H54 (cell line): ENCODE measurements at places on chromosomes 4 and X.

- DNase-seq = no peak
These were observed 41.2 kb upstream of the PDHA2 start for GRCh38 chr4:95798727-95799126.

DNA sequence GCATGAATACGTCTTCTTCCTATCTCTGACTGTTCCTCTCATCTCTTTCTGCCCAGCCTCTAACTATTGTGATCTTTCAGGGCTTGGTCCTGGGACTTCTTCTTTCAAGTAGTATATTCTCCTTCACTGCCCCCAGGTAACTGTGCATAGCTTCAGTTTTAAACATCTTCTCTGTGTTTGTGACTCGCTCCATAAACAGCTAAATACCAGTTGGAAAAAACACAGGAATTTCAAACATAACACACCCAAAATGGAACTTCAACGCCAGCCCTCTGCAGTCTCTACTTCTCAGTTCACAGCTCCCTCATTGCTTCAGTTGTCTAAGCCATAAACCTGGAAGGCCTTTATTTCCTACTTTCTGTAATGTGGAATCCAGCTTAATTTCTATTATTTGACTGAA lies 16.6 kb downstream of the TRIML2 start:
- DNase-seq = peak; percentile 7

- DNase-seq = no peak
These were observed 592.5 kb downstream of the PCDH18 start for GRCh38 chr4:136939781-136940180.

GRCh38 chrX:26138274-26138673 lies at the start of gene MAGEB18:
Gene MAGEB18, plus strand, starts transcription at chrX:26138343. Its CDS starts 643 bp downstream, at chrX:26138986.
- no peak for DNase-seq

DNA sequence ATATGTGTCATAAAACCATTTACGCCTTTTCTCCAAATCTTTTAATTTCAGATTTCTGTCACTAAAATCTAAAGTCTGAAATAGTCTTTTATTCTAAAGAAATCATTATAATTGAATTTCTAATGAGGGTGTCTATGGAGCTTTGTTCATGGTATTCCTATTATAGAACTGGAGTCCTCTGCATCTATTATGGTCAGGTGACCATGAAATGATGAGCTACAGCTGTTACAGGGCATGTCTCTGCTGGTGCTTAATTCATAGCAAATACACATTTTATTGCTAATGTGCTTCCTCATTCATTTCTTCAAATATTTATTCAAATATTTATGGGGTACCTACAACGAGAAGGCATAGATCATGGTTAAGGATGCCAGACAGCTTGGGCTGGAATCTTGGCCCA lies 126.1 kb downstream of the NAA11 start:
- DNase-seq = no peak

- DNase-seq = no peak
These were observed 944 bp downstream of the FUNDC2 start for GRCh38 chrX:155027509-155028066.

GRCh38 chr4:71206763-71207162 lies 132.1 kb upstream of the SLC4A4 start:
- DNase-seq = no peak

DNA sequence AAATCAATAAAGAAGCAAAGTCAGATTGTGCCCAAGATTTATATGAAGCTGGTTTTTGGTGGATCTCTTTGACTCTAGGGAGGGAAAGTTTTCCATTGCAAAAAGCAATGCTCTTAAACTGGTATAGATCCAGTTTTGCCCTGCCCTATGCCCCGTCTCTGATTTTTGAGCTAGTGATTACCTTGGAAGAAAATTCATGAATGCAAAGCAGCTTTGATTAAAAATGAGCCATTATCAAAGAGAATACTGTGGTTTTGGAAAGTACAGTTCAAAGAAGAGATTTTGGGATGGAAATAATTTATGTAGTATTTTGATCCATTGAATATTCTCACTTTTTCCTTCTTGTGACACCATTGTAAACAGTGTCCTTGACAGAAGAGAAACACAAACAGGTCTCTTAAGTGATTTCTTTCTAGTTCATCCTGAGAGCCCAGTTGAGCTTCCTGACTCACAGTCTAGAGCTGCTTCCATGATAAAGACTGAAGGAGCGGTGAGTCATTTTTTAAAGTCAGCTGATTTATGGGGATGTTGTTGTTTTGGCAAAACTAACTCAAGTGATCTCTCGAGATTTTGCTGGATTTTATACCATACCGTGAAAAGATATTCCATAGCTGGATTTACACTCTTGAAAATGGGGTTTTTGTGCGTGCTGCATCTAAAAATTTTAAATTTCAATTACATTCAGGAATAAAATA lies 76.7 kb downstream of the AFF1 start:
- peak; percentile 33 for DNase-seq

DNA sequence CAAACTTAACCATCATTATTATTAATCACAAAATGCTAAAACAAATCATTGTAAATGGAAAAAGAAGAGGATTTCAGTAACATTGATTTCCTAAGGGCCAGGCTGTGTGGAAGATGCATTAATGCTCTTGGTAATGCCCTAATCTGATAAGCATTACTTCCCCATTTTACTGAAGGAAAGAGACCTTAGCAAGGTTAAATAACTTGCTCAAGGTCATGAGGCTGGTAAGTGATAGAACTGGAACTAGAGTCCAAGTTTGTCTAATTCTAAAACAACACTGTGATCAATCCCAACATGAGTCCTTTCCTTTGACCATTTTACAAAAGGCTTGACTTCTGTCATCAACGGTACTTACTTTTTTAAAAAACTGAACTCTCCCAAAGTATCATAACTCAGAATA lies 32.6 kb downstream of the ADAMTS3 start:
- DNase-seq = no peak

GRCh38 chr4:8171266-8171665 lies 12.7 kb upstream of the ABLIM2 start:
- DNase-seq = no peak

DNA sequence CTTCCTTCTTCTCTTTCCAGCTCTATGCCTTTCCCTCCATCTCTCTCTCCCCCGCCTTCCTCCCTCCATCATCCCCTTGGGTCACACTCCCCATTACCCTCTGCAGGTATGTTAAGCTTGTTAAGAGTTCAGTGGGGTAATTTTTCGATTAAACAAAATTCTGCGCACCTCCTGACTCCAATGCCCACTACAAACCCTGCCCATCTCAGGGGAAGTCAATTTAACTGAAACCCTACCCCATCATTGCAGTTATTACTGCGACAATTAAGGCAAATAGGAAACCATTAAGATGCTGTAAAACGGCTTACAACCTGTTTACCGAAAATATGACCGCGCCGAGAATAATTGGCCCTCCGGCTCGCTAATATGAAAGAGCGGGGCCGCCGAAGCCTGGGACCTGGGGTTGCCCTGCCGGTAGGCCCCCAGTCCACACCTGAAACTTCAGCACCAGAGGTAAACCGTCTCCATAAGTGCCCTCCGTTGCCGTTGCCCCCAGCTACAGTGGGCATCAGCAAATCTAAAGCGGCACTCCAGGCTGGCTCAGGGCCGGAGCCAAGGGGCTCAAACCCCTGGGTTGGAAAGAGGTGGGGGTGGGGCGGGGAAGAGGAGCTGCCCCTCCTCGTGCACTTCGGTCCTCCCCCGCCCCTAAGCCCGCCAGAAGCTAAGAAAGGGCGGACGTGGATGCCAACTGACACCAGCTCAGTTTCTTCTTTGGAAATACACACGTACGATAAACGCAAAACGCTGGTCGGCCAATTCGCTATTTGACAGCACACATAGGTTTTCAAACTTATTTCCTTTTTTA lies 4.8 kb downstream of the ARX start:
- DNase-seq = no peak

DNA sequence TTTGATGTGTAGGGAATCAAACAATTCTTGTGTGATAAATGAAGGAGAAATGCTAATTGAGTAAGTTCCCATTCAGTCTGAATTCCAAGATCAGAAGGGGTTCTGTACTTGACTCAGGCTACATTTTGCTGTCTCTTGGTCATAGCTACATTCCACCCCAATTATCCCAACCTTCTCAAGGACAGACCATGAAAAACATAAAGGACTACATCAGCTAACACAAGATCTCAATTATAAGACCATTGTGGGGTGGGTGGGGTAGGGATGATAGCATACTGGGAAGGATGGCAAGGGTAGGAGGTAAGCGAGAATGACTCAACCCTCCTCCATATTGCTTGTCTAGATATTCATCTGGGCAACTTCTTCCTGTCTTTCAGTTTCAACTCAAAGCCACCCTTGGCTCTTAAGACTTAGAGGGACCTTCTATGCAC lies 87.4 kb upstream of the ETNPPL start:
- no peak for DNase-seq

DNA sequence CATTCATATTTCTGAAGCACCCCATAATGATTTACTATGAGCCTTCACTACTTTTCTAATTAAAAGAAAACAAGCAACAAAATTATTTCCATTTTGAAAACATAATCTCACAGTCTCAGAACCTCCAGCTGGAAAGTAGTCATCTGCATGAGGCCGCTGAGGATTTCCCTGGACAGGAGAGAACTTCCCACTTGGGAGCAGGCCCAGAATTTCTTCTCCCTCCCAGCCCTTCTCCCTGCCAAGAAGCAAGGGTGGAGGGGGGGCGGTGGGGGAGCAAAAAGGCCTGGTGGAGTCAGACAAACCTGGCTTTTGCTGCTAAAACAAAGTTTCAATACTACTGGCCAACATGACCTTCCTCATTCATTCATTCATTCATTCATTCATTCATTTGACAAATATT lies 167.3 kb downstream of the PJA1 start:
- DNase-seq = no peak

DNA sequence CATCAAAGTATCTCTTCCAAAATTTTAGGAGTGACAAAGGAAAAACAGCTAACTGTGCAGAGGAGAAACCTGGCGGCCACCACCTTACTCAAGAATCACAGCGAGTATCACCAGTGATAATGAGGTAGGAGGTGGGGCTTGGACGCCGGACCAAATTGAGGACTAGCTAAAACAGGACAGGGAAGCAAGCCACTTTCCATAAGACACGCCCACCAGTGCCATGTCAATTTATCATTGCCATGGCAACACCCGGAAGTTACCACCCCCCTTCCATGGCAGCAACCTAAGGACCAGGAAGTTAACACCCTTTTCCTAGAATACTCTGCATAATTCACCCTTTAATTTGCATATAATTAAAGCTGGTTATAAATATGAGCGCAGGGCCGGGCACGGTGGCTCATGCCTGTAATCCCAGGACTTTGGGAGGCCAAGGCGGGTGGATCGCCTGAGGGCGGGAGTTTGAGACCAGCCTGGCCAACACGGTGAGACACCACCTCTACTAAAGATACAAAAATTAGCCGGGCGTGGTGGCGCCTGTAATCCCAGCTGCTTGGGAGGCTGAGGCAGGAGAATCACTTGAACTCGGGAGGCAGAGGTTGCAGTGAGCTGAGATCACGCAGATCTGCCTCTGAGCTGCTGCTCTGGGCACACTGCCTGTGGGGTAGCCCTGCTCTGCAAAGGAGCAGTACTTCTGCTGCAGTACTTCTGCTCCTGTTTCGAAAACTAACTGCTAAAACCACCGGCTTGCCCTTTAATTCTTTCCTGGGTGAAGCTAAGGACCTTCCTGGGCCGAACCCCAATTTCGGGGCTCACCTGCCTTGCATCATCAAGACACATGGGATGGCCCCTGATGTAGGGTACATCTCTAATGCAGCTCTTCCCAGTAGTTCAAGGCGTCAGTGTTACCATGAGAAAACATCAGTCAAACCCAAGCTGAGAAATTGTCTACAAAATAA lies 116.7 kb downstream of the HMX1 start:
- no peak for DNase-seq

DNA sequence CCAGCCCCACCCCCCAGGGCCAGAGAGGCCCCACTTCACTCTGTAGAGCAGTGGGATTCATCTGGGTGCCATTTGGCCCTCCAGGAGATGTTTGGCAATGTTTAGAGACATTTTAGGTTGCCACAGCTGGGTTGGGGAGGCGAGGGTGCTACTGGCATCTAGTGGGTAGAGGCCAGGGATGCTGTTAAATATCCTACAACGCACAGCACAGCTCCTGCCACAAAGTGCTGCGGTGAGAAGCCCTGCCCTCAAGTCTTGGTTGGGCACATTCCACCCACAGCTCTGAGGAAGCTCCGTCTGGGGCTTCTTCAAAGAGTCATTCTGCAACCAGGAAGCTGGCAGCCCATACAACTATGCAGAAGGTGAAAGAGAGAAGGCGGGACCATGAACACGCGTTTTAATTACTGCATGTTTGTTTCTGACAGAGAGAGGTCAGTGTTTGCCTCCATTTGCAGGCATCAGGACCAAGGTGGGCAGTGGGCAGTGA lies 48.1 kb upstream of the FAM9C start:
- DNase-seq = no peak

DNA sequence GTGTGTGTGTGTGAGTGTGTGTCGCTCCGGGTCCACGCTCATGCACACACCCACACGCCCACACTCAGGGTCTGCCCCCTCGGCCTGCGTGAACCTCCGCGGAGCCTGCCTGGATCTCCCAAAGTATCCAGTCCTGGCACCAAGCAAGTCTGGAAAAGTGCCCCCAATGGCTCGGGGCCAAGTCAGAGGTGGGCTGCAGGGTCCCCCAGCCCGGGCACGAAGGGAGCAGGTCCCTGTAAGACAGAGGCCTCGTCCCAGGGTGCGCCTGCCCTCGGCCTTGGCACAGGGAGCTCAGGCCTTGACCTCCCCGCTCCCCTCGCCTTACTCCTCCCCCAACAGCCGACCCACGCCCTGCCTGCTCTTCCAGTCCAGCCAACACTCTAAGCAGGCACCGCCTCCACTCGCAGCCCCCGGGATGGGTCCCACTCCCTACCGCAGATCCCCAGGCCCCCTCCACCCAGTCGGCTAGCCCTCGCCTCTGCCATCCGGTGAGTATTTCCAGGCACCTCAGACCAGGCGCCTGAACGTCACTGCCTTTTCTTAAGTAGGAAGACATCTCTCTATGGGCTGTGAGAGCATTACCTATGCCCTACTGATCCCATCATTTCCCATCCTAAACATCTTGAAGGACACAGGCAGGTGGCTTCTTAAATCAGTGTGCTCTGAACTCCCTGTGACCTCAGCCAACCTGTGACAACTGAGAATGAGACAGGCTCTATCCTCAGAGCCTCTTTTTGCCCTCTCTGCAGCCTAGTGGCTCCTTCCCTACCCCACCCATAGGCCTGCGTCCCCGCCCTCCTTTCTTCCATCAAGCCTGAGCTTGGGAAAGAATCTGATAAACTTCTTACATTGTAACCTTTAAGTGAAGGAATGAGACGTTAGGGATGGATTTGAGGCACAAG lies 704 bp downstream of the FAM114A1 start:
- DNase-seq = no peak

- DNase-seq = no peak
These were observed 73.3 kb upstream of the SOD3 start for GRCh38 chr4:24722026-24722568.

DNA sequence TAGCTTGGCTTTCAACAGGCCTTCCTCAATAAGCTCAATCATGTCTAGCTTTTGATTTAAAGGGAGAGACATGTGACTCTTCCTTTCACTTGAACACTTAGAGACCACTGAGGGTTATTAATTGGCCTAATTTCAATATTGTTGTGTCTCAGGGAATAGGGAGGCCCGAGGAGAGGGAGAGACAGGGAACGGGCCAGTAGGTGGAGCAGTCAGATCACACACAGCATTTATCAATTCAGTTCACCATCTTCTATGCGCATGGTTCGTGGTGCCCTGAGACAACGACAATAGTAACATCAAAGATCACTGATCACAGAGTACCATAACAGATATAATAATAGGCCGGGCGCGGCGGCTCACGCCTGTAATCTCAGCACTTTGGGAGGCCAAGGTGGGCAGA lies 17.8 kb downstream of the ZNF81 start:
- DNase-seq = no peak
